ENCODE measurements at places on chromosomes 6 and 20.

DNA sequence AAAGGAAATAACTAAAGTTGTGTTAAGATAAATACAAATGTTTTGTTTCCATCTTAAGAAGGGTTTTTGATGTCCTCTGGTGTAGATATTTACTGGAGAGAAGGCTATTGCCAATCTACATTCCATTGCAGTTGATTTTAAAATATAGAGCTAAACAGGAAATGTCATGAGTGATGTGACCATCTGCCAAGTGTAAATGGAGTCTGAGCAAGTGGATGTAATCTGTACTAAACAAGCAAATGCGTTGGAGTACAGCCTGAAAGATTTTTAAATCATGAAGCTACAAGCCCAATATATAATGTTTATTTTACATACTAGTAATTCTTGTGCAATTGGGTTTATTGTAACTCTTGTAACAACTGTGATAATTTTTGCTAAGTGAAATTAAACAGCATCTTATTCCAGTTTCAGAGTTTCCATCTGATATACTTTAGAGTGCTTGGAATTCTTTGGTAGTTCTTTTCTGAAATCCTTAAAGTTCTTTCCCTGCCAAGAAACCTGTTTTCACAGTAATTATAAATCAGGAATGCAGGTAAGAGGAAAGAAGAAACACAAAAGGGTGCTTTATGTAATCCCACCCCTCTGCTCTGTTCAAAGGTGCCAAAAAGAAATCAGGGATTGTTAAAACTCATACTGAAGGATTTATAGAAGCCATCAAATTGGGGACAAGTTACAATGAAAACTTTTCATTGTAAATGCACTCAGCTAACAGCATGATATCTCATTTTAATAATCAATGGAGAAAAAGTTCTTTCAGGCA lies 47.2 kb upstream of the FLRT3 start:
- DNase-seq: no peak

- DNase-seq: no peak
Measured at GRCh38 chr20:17518339-17519052, 12.7 kb downstream of the BFSP1 start.

DNA sequence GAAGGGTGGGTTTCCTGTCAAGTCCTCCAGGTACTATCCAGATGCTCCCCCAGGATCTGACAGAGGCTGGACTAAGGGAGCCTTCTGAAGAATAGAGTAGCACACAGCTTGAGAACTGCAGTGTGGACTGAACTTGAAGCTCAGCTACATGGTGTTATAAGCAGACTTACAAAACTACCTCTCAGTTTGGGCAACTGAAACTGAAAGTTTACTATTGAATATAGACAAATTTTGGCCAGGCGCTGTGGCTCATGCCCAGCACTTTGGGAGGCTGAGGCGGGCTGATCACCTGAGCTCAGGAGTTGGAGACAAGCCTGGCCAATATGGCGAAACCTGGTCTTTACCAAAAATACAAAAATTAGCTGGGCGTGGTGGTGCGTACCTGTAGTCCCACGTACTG lies 348.5 kb downstream of the PLCB1 start:
- no peak for DNase-seq

- DNase-seq: no peak
Measured at GRCh38 chr20:18802012-18802634, 11.5 kb upstream of the SCP2D1 start.

DNA sequence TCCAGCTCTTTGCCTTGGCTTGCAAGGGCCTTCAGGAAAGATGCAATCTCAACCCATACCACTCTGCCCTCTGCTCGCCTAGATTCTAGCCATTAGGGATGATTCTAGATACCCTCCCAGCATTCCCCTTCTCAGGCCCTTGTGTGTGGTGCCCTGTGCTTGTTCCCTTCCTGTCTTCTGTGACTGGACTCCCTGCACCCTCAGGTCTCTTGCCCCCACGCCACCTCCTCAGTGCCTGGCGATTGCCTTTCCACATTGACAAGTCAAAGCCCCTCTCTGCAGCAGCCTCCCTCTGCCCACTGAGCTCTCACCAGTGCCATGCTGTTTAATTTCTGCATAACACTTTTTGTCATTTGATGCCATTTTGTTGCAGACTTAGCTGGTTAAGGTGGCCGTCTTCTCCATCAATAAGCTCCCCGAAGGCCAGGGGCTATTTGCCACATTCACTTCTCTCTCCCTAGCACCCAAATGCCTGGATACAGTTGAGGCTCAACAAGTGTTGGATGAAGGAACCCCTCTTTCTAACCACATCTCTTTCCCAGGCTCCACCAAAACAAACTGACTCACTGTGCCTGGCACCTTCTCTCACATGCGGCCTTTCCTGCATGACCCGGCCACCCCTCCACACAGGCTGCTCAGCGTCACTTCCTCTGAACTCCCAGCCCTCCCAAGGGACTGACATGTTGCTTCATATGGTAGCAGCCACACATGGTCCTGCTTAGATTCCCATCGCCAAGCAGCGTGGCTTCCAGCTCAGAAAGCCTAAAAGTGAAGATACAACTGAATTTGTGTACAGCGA lies 4.6 kb upstream of the TXNDC5 start:
- DNase-seq: no peak

DNA sequence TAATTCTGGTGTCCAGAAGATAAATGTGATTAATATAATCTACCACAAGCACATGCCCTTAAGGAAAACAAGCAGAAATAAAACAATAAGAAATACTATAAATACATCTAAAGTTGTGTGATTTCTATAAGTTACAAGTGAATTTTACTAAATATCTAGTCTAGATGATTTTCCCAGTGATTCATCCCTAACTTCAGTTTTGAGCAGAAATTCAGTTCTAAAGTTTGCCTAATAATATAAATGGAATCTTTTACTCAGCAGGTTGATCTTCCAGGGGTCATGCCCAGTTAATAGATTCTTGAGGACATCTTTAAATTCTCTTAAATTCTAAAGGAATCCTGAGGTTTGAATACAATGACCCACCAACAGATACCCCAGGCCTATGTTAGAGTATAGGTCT lies 37.3 kb downstream of the PDE7B start:
- no peak for DNase-seq

- no peak for DNase-seq
Measured at GRCh38 chr6:41823178-41823577, 35.7 kb downstream of the TOMM6 start.

GRCh38 chr20:15913391-15914025 lies 659.7 kb downstream of the KIF16B start:
- DNase-seq: no peak

DNA sequence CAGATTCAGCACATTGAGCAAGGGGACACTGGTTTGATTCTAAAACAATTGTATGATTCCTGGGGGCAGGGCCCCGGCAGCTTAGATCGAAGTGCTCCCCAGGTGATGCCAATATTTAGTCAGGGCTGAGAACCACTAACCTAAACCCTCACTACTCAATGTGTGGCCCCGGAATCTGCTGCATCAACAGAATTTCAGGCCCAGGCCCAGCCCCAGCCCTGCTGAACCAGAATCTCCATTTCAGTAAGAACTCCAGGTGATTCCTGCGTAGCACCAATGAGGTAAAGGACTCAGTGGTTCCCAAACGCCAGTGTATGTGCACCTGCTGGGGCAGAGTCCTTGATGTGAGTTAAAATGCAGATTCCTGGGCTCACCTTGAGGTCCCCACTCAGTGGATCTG lies 152.8 kb upstream of the KCNG1 start:
- no peak for DNase-seq

- DNase-seq: no peak
Measured at GRCh38 chr6:127031511-127031910, 87.0 kb upstream of the RSPO3 start.

DNA sequence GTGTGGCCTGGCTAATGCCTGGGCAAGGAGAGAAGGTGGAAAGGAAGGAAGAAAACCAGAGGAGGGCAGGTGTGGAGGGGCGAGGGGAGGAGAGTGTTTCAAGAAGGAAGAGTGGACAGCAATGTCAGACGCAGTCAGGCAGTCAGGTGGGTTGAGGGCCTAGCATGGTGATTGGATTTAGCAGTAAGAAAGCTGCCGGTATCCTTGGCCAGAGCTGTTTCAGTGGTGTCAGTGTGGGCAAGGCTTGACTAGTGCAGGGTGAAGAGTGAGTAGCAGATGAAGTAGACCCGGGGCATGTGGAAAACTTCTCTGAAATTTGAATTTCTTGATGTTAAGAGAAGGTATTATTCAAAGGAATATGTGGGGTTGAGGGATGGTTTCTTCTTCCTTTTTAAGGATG lies 27.0 kb downstream of the SNX9 start:
- no peak for DNase-seq

GRCh38 chr6:166520905-166521834 lies 65.3 kb downstream of the RAMACL start:
- no peak for DNase-seq

DNA sequence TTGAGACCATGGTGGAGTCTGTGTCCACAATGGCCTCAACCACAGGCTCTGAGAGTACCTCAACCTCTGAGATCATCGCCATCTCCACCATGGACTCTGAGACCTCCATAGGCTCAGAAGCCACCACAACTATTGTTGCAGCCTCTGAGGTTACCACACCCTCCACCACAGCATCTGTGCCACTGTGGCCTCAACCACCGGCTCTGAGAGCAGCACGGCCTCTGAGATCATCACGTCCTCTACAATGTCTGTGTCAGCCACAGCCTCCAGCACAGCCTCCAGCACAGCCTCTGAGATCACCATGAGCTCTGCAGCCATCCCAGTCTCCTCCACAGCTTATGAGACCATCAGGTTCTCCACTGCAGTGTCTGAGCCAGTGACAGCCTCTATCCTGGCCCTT lies 19.4 kb upstream of the MUC21 start:
- no peak for DNase-seq

- DNase-seq: no peak
Measured at GRCh38 chr6:170464524-170464979, 88.6 kb downstream of the PSMB1 start.

- DNase-seq: no peak
Measured at GRCh38 chr6:39997101-39997635, 62.9 kb upstream of the MOCS1 start.

- no peak for DNase-seq
Measured at GRCh38 chr20:56760610-56761009, 131.5 kb downstream of the TFAP2C start.

- DNase-seq: no peak
Measured at GRCh38 chr6:45367999-45368398, 9.7 kb downstream of the SUPT3H start.

GRCh38 chr6:39493777-39494176 lies 171.3 kb upstream of the KCNK16 start:
- no peak for DNase-seq

GRCh38 chr20:60097285-60097684 lies 139.1 kb downstream of the CDH26 start:
- DNase-seq: no peak

DNA sequence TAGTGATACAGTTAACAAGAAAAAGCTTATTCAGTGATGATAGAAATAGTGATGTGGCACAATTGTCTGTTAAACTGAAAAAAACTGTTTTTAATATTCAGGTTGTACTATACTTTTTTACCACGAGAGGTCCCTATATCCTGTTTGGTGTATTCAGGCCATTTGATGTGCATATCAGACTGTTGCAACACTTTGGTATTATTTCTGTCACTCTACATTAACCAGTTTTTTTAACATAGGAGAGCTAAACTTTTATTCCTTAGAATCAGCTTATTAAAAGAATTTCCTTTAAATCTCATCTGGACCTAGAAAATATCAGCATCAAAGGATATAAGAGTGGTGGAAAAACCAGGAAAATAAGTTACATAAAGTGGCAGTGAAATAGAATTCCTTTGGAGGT lies 36.8 kb downstream of the TSPYL4 start:
- no peak for DNase-seq

GRCh38 chr20:12270863-12271262 lies 353.2 kb downstream of the BTBD3 start:
- no peak for DNase-seq

GRCh38 chr6:13528232-13528631 lies 40.8 kb upstream of the GFOD1 start:
- DNase-seq: no peak

DNA sequence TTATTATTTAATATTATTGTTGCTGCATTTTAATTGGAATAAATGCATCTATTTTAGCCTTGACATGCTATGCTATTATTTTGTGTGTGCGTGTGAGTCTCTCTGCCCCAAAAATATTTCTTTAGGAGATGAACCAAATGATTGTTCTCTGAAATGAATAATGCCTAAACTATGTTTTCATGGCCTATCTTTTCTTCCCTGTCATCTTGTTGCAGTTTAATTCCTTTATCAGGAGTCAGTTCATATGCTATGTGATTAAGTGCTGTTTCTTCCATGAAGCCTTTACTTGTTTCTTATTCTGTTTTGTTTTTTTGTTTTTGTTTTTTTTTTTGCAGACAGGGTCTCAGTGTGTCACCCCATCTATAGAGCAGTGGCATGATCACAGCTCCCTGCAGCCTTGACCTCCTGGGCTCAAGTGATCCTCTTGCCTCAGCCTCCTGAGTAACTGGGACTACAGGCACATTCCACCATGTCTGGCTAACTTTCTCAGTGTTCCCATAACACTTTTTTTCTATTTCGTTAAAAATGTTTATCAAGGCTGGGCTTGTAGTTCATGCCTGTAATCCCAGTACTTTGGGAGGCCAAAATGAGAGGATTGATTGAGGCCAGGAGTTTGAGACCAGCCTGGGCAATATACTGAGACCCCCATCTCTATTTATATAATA lies 25.7 kb downstream of the TPX2 start:
- DNase-seq: no peak

GRCh38 chr6:119125576-119125975 lies 47.1 kb upstream of the FAM184A start:
- DNase-seq: no peak

DNA sequence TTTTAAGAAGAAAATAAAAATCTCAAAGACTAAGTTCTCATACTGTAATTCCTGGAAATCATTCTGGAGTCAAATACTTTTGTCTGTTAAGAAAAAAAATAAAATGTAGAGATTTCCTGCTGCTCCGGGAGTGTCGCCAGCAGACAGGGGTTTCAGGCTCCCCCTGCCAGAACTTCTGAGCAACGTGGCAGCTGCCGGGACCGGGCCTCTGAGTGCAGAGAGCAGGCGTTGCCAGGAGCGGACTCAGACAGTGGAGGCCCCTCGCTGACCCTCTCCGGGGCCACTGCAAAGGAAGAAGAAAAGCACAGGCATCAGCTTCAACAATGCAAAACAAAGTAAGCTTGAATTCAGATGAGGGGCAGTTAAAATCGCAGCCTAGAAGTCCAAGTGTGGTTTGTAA lies 95.5 kb downstream of the THBS2 start:
- no peak for DNase-seq

DNA sequence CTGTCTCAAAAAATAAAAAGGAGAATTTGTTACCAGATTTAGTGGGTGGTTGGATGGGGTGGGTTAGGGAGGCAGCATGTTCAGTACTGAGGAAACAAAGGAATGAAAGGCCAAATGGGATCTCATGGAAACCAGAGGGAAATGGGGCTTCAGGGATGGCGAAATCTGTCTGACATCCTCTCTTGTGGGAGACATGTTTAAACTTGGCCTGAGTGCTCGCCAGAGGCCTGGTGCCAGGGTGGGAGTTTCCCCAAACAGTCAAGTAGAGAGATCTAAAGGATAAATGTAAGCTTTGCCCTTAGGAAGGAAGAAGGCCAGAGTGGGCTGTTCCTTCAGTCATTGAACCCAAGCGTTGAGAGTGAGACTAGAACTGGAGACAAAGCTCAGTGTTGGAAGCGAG lies 61.9 kb upstream of the AKIRIN2 start:
- DNase-seq: no peak

GRCh38 chr6:71187141-71187540 lies 101.5 kb upstream of the OGFRL1 start:
- no peak for DNase-seq

All from activated gamma-delta T cell (primary cell).